ENCODE measurements at places on chromosomes 5 and 9.
A peak's percentile ranks its signal among the peaks of the same experiment; 100 is the strongest.

- no peak for DNase-seq
Measured at GRCh38 chr9:135976531-135976930, 15.4 kb upstream of the UBAC1 start.

- DNase-seq, result peak; percentile 59
Measured at GRCh38 chr5:178839319-178839704, 20.4 kb upstream of the ZNF354B start.

DNA sequence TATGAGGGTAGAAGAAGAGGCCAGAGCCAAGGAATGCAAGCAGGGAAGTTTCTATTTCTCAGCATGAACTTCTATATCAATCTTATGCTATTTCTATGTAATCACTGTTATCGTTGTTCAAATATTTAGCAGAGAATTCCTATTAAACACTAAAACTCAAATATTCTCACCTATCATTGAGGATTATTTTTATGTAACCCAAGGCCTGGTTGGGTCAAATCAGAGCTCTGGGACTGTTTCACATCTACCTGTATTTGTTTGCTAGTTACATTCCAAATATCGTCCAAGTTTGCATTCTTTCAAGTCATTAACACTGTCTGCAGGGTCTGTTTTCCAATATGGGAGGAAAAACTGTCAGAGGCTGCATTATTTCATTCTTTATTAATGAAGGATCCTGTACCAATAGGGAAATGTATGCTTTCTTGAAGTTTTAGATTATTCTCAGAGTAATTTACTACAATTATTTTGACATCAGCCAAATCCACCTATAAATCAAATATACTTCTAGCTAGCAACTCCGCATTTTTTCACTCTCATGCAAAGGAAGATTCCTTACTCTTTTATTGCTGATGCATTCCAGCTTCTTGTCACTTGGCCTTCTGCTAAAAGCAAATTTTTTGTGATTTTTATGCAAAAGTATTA, 52.2 kb downstream of the LURAP1L start:
- no peak for DNase-seq

DNA sequence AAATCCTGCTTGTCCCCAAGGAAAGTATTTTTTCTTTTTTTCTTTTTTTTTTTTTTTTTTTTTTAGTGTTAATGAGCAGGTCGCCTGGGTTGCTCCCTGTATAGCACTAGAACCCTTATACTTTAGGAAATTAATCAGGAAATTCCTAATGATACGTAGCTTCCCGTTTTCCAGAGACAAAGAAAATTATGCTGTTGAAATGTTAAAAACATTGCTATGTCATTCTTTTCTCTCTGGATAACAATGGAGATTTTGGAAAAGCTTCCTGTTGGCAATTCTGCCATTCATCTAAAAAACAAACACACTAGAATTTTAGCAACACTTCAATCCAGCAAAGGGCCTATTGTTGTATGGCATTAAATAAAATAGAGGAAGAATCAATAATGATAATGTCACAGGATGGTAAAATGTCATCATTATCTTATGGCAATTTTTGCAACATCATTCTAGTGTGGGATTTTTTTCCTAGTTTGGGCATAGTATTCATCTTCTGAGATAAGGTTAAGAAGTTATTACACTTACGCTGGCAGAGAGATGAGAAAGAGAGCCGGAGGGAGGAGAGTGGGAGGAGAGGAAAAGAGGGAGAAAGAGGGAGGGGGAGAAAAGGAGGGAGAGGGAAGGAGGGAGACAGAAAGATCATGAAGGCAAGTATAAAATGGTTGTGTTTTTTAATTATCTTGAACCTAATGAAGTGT, 315.8 kb upstream of the PDE4D start:
- no peak for DNase-seq

GRCh38 chr5:27854243-27854852, 816.0 kb upstream of the CDH9 start:
- DNase-seq, result no peak

- DNase-seq, result peak; percentile 55
Measured at GRCh38 chr9:100216178-100216787, 117.2 kb downstream of the INVS start.

- DNase-seq, result no peak
Measured at GRCh38 chr5:122153230-122153629, 23.9 kb downstream of the ZNF474 start.

- DNase-seq, result no peak
Measured at GRCh38 chr5:57986761-57987341, 473.0 kb downstream of the PLK2 start.

DNA sequence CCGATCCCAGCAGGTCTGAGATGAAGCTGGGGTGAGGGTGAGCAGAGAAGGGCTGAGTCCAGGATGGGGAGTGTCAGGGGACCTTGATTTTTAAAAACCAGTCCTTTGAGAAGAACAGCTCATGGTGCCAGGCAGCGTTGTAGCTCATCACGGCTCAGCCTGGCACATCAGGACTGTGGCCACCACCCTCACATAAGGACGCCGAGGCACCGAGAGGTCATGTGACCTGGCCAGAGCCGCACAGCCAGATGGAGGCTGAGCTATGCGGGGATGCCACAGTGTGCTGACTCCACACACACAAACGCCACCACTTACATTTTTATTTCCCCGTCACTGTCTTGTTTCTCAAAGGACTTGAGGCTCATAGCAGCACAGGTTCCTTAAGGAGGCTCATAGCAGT, 32.9 kb upstream of the CEP72 start:
- no peak for DNase-seq

- no peak for DNase-seq
Measured at GRCh38 chr5:125484272-125484741, 737.9 kb upstream of the ZNF608 start.

DNA sequence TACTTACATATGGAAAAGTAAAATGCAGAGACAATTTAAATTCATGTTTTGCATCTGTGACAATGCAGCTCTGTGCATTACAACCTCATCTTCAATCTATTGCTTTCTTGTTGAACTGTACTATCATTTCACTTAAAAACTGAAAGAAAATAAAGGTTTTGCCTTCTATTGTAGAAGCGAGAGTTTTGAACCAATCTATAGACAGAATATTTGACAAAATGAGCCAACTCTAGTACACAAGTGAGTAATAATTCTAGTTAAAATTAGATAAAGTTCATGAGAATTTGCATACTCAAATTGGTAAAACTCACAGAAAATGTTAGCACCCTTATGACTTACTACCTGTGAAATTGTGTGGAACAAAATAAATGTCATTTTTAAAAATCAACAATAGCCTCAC, 123.7 kb downstream of the EDIL3 start:
- DNase-seq, result no peak

GRCh38 chr9:127568618-127568970, 43.5 kb upstream of the STXBP1 start:
- DNase-seq, result no peak

DNA sequence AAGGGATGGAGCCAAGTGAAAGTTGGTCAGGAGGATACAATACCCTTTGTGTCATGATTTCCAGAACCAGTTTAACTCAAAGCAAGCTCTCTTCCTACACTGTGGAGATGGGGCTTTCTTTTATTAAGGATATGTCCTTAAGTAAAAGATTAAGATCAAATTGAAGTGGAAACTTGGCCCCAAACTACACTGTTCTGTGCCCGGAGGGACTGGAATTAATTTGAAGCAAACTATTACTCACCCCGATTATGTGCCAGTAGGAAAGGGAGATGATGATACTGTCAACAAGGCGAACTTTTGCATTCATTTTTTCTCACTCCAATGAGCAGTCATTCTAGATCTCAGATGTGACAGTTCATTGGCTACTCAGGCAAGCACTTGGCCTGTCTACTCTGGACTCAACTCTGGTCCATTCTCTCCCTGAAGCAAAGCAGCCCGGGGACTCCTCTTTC, 186.7 kb downstream of the NTRK2 start:
- no peak for DNase-seq
